KG1 (cell line): ENCODE measurements at places on chromosomes 1 and 21.

- no peak for DNase-seq
Observed at GRCh38 chr1:162720996-162721395, 69.5 kb upstream of the HSD17B7 start.

DNA sequence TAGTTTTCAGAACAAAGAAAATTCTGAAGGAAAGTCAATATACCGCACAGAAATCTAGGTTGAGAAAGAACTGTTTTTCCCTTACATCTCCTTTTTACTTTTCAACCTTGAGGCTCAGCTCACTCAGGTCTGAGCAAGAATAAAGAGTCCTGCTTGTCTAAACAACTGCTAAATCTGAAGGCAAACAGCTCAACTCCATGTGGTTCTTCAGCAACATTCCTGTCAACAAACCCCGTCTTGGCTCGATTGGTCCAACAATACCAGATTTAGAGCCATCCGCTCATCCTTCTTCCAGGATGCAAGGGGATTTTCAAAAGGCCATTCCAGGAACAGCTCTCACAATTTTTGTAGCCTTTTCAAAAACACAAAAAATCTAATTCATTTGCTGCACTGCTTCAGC, 119.8 kb downstream of the HLCS start:
- DNase-seq = no peak

DNA sequence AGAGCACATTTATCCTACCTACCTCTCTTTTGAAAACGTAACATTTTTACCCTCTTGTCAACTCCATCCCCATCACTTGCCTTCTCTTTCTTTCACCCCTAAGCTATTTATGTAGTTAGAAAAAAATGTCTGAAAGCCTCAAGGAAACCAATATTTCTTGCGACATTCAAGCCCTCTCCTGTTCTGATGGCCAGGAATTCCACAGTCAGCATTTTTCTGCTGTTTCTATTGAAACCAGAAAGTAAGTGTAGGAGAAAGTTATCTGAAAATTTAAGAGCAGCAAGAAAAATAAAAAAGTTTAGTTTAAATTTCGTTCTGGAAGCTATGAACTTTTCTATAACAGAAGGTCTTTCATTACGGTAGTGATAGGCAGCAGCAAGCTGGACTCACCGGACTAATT, 247.6 kb upstream of the PBX1 start:
- no peak for DNase-seq

GRCh38 chr1:10663678-10664035, 132.8 kb downstream of the CASZ1 start:
- no peak for DNase-seq

DNA sequence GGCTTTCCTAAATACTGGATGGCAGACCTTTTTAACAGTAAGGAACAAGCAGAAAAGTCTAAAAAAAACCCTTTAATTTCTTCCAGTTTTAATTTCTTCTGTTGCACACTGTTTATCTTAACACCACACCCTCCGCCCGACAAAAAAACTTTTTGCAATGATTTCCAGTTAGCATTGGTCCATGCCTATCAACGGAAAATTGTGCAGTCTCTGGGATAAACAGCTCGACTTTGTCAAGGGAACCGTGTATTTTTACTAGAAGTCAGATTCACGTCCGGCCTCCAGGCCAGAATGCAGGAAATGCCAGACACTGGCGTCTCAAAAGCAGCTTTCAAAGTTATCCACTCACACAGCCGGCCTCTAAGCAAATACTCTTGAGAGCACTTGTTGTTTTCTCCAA, 378 bp upstream of the NUP210L start:
- DNase-seq = no peak

DNA sequence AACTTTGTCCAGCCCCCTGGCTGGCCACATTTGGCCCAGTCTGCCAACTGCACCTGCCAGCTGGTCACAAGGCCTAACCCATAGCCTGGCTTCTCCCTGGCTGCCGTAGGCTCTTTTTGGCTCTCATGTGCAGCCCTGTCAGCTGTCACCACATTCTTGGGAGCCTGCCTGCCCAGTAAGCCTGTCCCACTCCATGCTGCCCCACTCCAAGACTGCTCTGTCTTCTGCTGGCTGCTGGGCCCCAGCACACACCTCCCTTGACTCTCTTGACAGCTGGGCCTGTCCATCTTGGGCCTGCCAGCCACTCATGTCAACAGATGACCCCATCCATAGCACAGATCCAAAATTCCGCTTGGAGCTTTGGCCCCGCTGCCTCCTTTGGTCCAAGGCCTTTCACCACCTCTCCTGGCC, 74.3 kb upstream of the EDN2 start:
- no peak for DNase-seq

DNA sequence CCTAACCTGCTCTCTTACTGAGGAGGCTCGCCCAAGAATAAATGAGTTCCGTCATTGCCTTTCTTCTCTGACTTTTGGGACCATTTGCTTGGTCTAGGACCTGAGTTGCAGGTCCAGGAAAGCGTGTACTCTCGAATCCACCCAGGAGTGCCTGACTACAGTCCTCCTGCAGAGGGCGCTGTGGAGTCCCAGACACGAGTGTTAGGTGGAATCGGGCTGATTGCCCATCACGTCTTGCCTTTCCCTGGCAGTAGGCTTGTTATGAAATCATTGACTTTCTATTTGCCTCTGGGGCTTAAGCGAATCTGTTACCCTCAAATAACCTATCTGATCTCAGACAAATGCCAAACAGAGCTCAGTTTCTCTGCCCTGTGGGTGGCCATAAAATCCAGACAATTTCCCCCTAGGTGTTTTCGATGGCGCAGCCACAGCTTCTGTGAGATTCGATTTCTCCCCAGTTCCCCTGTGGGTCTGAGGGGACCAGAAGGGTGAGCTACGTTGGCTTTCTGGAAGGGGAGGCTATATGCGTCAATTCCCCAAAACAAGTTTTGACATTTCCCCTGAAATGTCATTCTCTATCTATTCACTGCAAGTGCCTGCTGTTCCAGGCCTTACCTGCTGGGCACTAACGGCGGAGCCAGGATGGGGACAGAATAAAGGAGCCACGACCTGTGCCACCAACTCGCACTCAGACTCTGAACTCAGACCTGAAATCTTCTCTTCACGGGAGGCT, at the start of gene IL20:
Gene IL20 (plus strand): TSS at position 685 of the 733 bp plus-strand sequence. CDS start 230 bp downstream, outside the sequence.
- DNase-seq = peak; percentile 12

DNA sequence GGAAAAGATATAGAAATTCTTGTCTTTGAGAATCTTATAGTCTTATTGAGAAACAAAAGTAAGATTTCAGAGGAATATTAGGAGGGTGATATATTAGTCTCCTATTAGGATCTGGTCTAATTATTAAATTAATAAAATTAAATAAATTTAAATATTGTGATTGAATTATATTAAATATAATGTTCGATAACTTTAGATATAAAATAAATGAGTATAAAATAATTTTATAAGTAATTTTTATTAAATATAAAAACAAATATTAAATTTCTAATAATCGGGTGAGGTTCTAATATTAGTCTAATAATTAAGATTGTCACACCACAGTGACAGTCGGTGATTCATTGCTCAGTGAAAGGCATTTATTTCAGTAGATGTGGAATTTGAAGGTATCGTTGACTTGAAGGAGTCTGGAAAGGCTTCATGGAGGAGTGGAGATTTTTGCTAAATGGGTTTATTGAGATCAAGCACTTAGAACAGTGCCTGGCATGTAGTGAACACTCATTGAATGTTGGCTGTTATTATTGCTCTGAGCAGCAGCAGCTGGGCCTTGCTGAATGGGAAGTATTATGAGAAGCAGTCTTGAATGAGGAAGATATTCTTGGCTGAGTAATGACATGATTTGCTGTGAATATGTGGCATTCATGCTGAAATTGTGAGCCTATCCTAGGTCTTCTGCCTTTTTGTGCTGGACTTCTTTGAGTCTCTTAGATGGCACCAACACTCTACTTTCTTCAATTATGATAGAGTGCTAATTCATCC, 74.6 kb downstream of the USP25 start:
- DNase-seq = no peak

- DNase-seq = no peak
Observed at GRCh38 chr1:205800981-205801703, 11.9 kb downstream of the SLC41A1 start.

GRCh38 chr1:31584869-31585735, 8.8 kb downstream of the TINAGL1 start:
- DNase-seq = no peak

- no peak for DNase-seq
Observed at GRCh38 chr1:47577303-47578025, 139.6 kb downstream of the FOXD2 start.

GRCh38 chr1:26838474-26839338, 12.2 kb downstream of the ZDHHC18 start:
- DNase-seq = no peak

- no peak for DNase-seq
Observed at GRCh38 chr1:184418652-184419349, 32.0 kb downstream of the C1orf21 start.

GRCh38 chr1:63322114-63322943, at the start of gene FOXD3:
Gene FOXD3 (plus strand): TSS chr1:63322567. CDS start chr1:63323059, 492 bp downstream.
- no peak for DNase-seq

GRCh38 chr1:54721719-54722118, 6.1 kb downstream of the TTC4 start:
- DNase-seq = no peak

DNA sequence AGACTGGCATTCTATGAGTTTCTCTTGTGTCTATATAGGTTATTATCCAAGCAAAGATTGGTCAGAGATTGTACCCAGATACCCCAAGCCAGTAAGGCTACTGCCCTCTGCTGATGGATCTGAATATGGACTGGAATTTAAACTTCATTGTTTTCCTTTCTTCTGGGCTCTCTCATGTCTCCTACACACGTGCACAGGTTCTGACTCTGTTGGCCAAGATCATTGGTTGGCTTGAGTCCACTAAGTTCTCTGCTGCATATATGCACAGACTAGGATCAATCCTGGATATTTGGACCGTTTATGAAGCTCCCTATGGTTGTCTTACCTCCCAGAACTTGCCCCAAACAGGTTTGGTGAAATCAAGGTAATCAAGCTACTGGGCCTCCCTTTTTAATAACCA, 69.7 kb downstream of the CC2D1B start:
- DNase-seq = no peak

GRCh38 chr1:221292652-221293051, 413.4 kb downstream of the HLX start:
- no peak for DNase-seq

DNA sequence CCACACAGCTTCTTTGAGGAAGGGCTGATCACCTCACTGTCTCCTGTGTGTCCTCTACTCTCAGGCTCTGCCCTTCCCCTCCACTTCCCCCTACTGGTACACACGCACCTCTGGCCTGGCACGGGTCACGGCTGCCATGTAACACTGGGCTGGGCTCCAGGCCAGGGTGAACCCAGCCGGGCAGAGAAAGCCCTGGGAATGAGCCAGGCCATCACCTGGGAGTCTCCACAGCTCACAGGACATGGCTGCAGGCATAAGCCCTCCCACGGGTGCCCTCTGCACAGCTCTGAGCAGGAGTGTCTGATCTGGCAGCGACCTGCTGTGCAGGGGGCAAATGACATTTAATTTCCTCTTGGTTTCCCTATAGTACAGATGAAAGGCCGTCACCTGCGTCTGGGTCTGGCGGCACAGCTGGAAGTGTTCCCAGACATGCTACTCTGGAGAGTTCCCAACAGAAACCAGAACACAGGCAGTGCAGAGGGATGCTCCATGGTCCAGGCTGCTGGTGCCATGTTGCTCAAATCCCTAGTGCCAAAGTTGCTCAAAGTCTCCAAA, 61.2 kb downstream of the ERI3 start:
- no peak for DNase-seq

- DNase-seq = no peak
Observed at GRCh38 chr1:51901151-51901550, 22.6 kb upstream of the NRDC start.

DNA sequence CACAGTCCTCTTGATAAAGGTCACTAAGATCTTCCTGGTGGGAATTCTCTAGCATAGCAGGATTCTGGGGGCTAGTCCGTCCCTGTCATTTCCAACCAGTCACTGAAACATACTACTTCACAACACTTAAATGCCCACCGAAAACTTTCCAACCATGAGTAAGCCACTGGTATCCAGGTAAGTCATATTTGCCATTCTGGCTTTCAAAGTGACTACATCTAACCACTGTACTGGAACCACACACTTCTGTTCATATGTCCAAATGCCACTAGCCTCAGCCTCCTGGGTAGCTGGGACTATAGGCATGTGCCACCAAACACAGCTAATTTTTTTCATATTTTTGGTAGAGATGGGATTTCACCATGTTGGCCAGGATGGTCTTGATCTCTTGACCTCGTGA, 64.3 kb upstream of the VANGL1 start:
- DNase-seq = no peak

GRCh38 chr1:30327370-30328099, 395.9 kb downstream of the MATN1 start:
- DNase-seq = no peak

DNA sequence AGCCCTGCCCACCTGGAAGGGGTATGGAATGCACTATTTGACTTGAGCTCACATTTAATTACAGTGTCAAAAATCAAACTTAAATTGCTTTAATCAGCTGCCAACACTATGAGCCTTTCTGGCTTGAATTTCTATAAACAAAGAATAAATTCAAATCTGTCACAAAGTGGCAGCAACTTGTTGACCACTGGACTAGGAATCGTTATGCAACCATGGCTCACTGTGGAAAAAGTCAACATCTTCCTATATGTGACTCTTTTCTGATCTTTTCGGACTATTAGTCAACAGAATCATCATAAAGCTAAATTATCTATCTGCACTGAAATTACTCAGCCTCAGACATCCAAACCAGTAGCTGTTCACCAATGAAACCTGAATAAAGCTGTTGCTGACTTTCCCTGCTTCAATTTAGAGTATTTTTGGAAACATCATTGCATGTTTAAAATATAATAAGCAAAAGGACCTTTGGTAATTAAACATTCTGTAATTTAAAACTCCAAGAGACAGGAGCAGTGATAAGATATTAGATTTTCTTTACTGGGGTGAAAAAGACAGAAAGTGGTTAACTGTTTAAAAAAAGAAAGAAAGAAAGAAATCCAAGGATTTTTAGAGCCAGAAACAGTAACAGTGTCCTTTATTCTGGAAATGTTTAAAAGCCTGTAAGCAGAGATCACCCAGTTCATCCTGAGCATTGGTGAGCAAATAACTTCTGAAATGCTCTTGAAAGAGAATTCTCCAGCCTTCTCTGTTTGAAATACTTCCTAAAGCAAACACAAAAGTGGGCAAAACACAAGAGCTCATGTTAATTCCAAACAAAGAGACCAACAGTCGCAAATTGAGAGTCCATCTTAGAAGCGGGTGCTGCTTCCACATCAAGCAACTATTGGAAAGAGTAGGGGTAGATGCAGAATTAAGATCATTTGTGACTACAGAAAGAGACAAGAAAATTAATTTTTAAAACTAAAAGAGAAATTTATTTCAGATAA, 26.2 kb upstream of the ERG start:
- no peak for DNase-seq

DNA sequence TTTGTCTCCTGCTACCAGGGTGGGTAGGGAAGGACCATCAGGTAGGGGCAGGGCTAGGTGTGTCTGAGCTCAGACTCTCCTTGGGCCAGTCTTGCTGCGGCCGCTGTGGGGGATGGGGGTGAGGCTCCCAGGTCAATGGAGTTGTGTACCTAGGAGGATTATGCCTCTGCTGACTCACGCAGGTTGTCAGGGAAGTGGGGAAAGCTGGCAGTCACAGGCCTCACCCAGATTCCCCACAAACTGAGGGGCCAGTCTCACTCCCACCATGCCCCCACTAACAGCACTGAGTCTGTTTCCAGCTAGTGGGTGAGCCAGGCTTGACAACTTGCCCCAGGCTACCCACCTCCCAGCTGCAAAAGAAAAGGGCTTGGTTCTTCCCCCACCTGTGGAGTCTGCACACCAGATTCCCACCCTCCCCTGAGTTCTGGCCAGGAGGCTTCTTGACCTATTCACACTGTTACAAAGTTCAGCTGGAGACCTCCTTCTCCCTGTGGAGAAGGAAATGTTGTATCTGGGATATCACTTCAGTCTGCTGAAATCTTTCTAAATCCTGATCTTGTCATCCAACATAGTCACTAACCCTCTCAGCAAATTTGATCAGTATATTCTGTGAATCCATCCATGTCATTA, 69.2 kb upstream of the GJA8 start:
- no peak for DNase-seq
